Esophagus mucosa (tissue), 1 donor: ENCODE measurements at places on chromosomes 1 and 21.

GRCh38 chr21:18244671-18245463 lies at the start of gene CHODL:
TSS of gene CHODL (plus strand) at chr21:18244833. CDS start at chr21:18245224, 391 bp downstream.
- ATAC-seq = peak; percentile 29

GRCh38 chr1:178374016-178374415 lies 122.7 kb downstream of the CLEC20A start:
- peak; percentile 64 for ATAC-seq

DNA sequence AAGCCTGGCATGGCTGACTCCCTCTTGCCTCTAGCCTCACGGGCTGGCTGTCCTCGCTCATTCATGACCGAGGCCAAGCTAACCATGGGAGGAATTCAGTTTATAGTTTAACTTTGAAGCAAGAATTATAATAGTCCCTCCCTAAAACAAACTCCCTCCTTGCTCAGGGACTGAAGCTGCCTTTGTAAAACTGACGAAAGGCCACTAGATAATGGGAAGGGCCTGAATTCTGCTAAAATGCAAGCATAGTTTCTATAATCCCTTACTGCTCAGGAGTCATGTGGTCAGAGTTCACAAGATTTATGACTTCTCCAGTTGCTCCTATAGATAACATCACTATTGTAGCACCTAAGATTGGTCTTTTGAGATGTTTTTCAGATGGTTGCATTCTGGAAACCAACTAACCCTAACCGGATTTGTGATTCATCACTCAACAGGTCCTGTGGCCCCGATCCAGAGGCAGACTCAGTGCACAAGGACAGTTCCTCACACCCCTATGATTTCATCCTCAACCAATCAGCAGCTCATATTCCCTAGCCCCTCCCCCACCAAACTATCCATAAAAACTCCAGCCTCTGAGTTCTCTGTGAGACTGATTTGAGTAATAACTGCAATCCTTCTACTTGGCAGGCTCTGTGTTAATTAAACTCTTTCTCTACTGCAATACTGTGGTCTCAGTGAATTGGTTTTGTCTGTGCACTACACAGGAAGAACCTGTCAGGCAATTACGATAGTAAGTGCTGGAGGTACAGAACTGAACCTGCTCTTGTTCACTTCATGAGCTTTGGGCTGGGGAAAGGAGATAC lies 26.4 kb downstream of the HHIPL2 start:
- ATAC-seq = peak; percentile 100

GRCh38 chr1:77888781-77889642 lies 588 bp downstream of the NEXN start:
- peak; percentile 55 for ATAC-seq

DNA sequence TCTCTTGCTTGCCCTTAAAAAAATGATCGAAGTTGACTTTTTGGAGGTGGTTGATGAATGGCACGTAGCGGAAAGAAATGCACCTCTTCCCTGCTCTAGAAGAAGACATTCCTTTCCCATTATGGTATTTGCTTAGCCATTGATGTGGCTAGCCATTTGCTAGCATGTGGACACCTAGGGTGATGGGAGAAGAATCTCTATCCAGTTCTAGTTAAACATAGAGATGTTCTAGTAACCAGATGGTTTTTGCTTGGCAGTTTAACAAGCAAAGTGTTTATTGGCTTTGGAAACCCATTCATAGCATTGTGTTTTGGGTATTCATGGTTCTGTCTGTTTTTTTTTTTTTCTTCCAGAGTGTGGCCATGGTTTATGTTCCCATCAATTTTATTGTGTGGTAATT lies 78.9 kb downstream of the KCNJ6 start:
- no peak for ATAC-seq

DNA sequence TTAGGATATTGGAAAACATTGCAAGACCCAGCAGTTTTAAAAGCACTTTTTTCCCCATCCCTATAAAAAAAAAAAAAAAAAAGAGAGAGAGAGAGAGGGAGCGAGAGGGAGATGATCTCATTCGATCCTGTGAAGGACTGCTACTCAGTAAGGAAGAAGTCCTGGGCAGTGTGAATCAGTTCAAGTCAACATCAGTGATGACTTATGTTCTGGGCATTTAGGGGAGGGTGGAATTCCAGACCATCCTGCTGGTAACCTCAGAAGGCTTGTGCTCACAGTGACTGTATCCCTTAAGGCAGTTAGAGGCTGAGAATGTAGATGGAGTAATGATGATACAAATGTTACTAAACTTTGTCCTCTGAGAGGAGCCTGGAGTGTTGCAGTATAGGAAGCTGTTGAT lies 151.4 kb downstream of the TGFB2 start:
- peak; percentile 95 for ATAC-seq

DNA sequence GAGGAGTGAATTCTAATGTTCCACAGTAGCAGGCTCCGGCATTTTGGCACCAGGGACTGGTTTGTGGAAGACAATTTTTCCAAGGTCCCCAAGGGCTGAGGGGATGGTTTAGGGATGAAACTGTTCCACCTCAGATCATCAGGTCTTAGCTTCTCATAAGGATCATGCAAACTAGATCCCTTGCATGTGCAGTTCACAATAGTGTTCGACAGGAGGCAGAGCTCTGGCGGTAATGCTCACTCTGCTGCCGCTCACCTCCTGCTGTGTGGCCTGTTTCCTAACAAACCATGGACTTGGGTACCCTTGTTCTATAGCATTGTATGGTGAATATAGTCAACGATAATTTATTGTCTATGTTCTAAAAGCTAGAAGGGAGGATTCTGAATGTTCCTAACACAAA lies 16.6 kb downstream of the CRNN start:
- no peak for ATAC-seq

GRCh38 chr1:12085643-12086260 lies 22.6 kb downstream of the TNFRSF8 start:
- no peak for ATAC-seq

DNA sequence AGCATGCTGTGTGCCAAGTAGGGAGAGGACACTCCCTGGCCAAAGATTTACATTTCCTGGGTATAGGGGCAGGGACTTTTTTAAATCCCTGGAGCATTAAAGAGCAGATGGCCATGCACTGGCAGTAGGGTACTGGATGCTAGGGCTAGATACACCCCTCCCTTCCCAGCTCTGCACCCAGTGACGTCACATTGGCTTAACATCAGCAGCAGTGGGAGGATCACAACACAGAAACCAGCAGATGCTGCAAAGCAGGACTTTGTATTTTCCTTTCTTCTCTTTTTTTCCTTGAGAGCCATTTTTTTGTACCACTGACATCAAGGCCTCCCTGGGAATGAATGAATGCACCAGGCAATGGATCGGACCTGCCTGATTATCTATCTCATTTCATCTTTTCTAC lies 243.0 kb downstream of the KAZN start:
- ATAC-seq = no peak

DNA sequence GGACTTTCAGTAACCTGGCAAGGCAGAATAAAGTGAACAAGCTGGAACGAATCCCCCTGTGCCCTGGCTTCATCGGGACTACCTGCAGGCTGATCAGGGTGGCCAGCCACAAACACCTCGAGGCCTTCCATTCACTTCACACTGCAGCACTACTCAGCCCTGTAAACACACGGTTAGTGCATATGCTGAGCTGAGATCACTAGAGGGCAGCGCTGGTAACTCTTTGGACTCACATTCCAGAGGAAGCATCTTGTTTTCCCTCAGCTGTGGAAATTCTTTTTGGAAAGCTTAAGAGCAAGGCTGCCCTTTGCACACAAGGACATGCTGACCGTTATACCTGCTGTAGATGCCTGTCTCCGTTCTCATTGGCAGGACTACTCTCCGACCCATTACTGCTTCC lies 32.1 kb downstream of the PCSK9 start:
- ATAC-seq = peak; percentile 69

DNA sequence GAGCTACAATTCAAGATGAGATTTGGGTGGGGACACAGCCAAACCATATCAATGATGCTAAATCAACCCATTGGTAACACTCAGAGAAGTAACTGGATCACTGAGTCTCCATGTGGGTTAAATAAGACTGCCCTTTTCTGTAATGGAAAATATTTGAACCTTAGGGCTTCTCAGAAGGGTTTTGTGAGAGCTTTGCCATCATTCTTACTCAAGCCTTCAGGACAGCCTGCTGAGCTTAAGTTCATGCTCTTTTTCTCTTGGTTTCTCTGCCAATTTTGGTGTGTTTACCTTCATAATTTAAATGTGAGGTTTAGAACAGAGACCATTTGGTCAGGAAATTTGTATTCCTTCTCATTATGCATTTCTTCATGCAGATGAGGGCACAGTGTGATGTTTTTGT lies 74.7 kb downstream of the DISC1 start:
- no peak for ATAC-seq

DNA sequence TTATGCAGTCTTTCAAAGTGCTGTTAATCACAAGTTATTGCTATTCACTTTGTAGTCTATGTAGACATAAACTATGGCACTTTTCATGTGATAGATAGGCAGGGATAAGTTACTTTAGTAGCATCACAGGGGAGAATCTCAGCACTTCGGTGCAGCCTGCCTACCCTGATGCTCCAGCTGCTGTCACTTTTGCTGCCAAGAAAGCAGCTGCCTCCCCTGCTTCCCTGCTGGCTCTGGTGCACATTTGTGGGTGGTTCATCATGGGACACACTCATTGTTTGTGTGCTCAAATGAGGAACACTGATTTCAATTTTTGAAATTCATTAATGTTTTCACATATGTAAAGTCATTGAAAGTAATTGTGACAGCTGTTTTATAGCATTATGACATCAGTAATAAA lies 272.6 kb downstream of the S1PR1 start:
- ATAC-seq = no peak

GRCh38 chr1:225762002-225762441 lies 15.6 kb upstream of the SRP9 start:
- no peak for ATAC-seq

DNA sequence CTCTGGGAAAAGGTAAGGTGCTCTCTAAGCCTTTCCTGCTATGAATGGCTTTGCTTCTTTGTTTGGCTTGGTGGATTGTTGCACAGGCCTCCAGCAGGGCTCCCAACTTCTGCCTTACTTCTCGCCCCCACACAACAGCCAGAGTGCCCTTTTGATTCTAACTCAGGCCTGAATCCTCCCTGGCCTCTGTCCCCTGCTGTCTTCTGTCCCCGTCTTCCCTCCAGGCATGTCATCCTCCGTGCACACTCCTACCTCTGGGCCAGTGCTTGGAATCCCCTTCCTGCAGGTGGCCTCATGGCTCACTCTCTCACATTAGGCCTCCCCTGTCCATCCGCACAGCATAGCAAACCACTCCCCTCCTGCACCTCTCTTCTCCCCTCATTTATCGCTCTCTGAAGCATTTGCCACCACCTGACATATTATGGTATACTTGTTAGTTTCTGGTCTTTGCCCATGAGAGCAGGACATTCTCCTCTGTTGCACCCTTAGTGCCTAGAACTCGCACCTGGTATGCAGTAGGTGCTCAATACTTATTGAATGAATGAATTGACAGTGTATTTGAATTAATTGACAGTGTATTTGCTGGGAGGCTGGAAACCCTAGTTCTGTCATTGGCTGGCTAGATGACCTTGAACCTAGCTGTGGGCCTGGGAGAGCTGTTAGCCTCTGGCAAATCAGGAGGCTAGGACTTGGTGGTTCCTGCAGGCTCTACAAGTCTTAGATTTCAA lies 2.9 kb downstream of the ZDHHC18 start:
- ATAC-seq = no peak

DNA sequence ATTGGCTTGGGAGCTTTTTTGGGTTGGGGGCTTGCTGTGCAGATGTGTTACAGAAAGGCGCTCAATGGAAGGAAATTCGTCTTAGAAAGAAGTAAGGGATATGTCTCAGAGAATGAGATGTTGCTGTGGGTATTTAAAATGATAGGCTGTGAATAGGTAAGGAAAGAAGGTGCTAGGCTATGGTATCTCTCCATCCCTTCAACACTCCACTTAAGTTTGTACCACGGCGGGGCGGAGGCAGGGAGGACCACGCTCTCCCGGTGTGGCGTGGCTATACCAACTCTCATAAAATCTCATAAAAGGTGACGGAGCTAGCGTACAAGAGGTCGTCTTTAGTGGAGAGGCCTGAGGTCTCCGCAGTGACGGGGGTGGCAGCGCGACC lies 305 bp upstream of the RPS6KC1 start:
- ATAC-seq = peak; percentile 44

- no peak for ATAC-seq
These were observed 35.3 kb upstream of the RALGPS2 start for GRCh38 chr1:178689769-178690168.

- ATAC-seq = peak; percentile 10
These were observed 36.6 kb downstream of the CAPZB start for GRCh38 chr1:19448491-19449439.

DNA sequence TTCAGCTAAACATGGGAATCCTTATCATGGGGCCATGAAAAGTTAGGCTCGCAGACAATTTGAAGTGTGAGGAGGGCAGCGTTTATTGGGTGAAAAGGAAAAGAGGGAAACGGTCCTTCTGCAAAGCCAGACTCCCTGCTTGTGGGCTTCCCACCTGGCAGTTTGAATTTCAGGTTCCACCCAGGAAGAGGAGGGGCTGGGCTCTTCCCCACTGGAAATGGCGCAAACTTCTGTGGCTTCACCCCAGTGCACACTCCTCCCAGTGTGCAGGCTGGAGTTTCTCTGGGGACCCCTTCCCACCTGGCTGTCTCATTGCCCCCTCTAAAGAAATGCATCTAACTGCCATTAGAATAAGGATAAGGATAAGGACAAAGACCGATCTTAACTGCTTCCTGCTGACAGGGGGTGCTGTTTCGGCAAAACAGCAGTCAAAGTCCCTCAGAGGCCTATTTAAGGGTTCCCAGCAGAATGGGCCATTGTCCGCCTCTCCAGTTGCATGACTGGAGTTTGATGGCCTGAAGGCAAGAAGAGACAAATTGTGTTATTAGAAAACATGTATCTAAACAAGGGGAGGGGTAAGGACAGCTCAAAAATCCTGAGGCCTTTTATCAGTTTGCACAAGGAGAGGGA lies 20.4 kb downstream of the AIM2 start:
- no peak for ATAC-seq

GRCh38 chr1:9717193-9718005 lies 65.9 kb downstream of the PIK3CD start:
- ATAC-seq = peak; percentile 4

DNA sequence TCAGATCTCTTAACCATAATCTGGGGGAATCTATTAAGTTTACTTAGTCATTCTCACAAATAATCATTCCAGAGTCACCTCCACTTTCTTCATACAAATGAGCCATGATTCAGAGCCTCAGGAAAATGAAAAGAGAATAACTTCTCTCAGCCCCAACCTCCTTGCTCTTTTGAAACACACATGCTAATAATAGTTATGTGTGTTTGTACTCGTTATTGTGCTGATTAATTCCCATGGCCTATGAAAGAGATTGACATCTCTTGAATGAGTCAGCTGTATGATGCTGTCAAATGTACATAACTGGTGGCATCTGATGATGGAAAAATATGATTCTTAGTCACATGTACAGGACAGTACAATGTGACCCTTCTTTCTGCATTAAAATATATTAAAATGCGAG lies 41.5 kb downstream of the DTL start:
- ATAC-seq = peak; percentile 93
